Stimulated activated CD4-positive, alpha-beta T cell treated with anti-CD3 and anti-CD28 coated beads, Interleukin-2, amount 100 ng/mL, for 4 hours (primary cell): ENCODE measurements at places on chromosomes 5 and 9.

DNA sequence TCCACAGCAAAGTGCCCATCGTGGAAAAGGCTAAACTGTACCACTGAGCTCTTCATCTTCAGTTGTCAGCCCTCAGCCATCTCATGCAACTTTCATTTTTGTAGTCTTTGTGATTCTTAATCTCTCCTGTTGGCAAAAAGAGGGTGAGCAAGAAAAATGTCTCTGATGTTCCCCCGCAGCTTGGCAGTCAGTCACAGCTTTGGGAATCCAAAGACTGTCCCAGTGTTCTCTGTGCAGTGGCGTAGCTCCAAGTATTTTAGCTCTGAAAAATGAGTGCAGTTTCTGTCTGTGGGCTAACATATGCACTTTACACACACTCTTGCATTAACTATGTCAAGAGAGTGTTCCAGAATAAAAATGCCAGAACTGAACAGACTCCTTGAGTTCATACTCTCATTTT, 372.2 kb downstream of the TMEM232 start:
- DNase-seq = no peak

DNA sequence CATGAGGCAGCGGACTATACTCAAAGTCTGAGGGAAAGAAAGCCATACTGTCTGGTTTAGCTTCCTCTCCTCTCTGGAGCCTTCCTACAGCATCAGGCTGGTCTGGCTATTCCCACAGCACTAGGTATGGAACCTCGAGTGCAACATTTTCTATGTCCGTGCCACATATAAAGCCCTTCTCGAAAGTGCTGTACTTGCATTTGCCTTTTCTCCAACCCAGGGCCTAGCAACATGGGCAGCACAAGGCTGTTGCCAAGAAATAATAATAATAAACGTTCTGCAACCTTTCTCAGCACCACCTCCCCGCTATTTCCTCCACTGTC, 804 bp downstream of the MED10 start:
- DNase-seq = no peak

GRCh38 chr5:6745706-6746222, 32.5 kb downstream of the TENT4A start:
- DNase-seq = no peak

DNA sequence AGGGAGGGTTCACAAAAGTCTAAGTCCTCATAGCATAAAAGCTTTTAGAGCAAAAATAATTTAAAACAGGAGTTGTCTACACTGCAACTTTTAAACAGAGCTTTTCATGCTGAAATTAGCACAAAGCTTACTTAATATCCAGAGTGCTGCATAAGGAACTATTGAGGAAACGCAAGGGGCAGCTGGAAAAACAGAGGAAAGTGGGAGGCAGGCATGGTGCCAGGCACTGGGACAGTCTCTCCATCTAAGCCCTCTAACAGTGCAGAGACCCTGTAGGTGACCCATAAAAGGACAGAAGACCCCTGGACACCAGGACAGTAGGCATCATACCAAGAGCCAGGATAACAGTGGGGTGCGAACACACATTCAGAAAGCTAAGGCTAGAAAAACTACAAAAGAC, 49.3 kb downstream of the ADAMTS12 start:
- no peak for DNase-seq

DNA sequence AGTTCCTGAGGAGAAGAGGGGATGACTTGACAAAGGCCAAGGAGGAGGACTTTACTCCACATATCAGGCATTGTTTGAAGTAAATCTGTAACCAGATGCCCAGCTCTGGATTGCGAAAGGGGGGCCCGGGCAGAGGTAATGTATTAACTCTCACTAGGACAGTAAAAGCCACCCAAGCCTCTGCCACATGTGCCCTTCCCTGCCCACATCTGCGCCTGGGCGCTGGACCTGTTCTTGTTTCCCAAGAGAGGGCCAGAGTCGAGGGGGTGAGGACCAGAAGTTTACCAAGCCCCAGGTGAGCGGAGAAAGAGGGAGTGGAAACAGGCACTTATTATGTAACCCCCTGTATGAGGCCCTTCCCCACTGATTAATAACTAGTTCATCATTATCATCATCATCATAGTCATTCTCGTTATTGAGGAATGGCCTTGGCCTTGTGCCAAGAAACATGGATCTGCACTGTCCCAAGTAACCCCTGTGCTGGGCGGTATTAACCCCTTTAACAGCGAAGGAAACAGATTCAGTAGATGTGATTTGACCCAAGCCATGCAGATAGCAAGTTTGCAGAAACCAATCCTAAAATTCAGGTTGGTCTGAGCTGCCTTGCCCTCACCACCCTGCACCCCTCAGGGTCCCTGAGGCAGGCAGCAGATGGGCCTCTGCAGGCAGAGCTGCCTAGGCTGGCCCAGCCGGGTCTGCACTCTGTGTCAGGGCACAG, at the start of gene SLC23A1:
SLC23A1 (minus strand) TSS at position 23 of the 718 bp plus-strand sequence. CDS start 44 bp downstream, outside the sequence.
- DNase-seq = no peak

GRCh38 chr5:19655627-19656026, 332.4 kb downstream of the CDH18 start:
- DNase-seq = no peak

DNA sequence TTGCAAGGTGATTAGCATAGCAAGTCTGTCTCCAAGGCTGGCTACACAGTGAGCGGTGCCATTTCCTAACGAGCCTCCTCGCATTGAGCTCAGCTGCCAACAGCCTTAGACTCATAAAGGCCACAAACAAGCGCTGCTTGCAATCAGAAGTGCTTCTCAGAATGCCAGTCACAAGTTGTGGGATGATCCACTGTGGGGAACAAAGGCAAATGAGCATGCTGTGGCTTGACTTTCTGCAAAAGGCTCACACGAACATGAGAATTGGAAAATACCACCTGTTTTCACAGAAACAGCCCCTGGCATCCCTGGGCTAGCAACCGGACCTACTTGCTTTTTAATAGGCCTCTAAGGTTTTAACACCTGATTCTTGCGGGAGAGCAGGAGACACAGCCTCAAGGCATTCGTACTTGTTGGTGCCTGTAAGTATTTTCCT, 215.5 kb downstream of the FANCC start:
- DNase-seq = no peak

DNA sequence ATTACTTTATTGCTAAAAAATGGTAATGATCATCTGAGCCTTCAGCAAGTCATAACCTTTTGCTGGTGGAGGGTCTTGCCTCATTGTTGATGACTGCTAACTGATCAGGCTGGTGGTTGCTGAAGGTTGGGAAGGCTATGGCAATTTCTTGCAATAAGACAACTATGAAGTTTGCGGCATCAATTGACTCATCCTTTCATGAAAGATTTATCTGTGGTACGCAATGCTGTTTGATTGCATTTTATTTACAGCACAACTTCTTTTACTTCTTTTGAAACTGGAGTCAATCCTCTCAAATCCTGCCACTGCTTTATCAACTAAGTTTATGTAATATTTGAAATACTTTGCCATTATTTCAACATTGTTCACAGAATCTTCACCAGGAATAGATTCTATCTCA, 58.3 kb upstream of the ACO1 start:
- no peak for DNase-seq

DNA sequence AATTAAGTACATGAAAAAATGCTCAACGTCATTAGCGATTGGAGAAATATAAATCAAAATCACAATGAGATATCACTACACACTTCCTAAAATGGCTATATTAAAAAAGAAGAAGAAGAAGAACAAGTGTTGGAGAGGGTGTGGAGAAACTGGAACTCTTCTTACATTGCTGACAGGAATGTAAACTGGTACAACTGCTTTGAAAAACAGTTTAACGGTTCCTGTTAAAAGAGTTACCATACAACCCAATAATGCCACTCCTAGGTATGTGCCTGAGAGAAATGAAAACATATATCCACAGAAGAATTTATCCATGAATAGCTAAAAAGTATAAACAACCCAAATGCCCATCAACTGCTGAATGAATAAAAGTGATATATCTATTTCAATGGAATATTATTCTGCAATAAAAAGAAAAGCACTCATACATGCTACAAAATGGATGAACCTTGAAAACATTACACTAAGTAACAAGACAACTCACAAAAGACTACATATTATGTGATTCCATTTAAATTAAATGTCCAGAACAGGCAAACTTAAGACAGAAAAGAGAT, 9.0 kb downstream of the FEM1C start:
- no peak for DNase-seq

- no peak for DNase-seq
These were observed 1.7 kb upstream of the CNTRL start for GRCh38 chr9:121073038-121073437.

GRCh38 chr5:1401536-1402138, 43.6 kb downstream of the SLC6A3 start:
- DNase-seq = no peak

GRCh38 chr5:109191153-109191558, 218.6 kb downstream of the PJA2 start:
- no peak for DNase-seq

DNA sequence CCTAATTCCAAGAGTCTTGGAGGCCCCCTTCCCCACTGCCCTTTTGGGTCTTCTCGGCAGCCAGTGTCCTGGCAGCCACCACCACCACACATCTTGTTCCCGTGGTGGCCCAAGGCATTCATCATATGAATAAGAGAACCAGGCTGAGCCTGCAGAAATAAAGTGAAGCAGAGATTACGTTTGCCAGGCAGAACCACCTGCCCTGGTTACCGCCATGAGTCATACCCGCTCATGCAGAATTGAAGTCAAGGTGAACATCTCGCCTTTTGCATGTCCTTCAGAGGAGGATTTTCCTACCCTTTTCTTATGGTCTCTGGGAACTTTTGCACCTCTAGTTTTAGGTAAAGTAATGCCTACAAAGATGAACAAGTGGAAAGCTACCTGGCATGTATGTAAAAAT, 119.5 kb upstream of the LMX1B start:
- no peak for DNase-seq

GRCh38 chr9:136455043-136456002, 15.7 kb upstream of the INPP5E start:
- DNase-seq = no peak

DNA sequence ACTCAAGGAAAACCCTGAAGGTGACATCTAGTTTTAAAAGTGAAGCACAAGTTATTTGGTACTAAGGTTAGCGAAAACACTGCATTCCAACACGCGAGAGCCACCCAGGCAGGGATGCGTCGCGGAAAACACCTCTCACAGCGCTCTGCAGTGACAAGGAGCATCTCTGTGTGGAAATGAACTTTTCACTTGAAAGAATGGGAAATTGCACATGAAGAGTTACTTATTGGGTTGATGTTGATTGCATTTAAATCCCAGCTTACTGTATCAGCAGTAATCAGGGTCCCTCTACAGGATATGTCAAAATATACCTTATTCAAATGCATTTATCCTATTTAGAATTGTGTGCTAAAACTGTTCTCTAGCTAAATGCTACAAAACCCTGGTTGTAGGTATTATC, 144.4 kb downstream of the BNC2 start:
- no peak for DNase-seq

DNA sequence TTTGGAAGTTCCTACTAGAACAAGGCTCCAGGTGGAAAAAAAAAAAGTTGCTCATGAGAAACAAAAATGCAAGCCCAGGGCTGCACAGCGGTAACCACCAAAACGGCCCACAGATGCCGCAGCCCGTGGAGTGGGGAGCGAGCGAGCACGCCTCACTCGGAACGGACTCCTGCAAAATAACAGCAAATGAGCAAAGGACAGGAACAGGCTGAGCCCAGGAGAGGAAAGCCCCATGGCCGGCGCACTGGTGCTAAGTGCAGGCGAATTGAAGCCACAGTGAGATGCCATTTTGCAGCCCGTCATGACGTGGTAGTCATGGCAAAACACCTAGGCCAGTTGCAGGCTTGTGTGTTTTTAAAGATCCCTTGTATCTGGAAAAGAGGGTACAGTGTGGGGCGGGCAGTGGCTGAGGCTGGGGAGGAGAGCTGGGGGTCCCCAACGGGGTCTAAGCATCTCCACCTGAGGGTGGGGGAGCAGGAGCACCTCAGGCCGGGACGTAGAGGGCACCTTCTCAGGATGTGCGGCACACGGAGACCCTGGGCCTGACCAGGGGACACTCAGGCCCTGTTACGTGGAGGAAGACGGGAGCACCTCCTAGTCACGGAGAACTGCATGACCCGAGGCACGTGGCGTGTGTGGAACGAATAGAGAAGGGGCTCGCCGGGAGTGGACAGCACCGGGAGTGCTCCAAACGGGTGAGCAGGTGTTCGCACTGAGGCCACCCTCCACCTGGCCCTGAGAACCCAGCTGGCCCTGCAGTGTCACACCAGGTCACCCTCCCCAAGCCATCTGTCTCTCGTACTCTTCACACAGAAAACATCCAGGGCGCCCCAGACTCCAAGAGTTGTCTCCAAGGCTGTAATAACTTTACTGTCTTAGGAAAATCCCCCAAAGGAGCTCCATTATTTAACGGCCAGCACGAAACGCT, 10.7 kb downstream of the GRM6 start:
- no peak for DNase-seq

GRCh38 chr5:140145818-140146522, 20.2 kb downstream of the IGIP start:
- DNase-seq = peak; percentile 33

DNA sequence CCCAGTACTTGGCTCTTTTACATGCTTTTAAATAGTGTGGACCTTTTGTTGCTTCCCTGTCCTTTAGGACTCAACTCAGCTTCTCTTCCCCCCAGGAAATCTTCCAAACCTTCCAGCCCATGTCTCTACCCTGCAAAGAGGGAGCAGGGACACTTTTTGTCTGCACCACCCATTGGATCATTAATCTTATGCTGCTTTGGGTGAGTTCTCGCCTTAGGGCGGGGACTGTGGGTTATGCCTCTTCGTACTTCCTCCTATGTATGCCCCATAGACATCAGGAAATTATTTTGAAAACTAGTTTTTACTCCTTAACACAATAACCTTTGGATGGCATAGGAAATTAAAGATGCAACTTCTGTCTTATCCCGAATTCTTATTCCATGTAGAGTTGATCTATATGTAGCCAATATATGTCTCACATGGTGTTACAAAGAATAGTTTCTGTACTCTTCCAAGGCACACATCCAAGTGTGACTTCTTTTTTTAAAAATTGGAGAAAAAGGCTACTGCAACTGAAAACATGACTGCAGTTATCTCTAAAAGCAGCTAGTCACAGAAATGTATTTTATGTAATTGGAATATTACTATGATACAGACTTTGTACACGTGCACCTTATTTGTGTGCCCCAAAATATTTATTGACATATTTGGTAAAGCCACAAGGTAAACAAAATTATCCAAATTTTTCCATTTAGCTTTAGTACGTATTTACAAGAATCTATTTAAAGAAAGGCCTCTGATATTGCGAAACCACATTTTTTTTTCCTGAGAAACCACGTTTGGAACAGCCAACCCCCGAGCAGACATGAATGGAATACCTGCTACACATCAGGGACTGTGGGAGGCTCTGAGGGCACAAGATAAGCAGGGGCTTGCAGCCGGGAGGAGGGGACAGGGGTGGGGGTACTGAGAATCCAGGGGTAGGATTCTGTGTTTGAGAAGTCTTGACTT, 133.6 kb downstream of the WDR41 start:
- DNase-seq = no peak

GRCh38 chr9:5846501-5846921, 13.6 kb upstream of the ERMP1 start:
- no peak for DNase-seq
